ENCODE measurements at places on chromosomes 4 and X. TPM values are rescaled to one million over a fixed set of nuclear protein-coding genes. Genes with fewer than 3 reads are reported as not detected.

The VCX3A gene
- not detected for polyA plus RNA-seq

The TMSB15A gene
- not detected for polyA plus RNA-seq

The PDLIM3 gene
- polyA plus RNA-seq, result not detected

The RENBP gene
- 3.8 TPM for polyA plus RNA-seq

DNA sequence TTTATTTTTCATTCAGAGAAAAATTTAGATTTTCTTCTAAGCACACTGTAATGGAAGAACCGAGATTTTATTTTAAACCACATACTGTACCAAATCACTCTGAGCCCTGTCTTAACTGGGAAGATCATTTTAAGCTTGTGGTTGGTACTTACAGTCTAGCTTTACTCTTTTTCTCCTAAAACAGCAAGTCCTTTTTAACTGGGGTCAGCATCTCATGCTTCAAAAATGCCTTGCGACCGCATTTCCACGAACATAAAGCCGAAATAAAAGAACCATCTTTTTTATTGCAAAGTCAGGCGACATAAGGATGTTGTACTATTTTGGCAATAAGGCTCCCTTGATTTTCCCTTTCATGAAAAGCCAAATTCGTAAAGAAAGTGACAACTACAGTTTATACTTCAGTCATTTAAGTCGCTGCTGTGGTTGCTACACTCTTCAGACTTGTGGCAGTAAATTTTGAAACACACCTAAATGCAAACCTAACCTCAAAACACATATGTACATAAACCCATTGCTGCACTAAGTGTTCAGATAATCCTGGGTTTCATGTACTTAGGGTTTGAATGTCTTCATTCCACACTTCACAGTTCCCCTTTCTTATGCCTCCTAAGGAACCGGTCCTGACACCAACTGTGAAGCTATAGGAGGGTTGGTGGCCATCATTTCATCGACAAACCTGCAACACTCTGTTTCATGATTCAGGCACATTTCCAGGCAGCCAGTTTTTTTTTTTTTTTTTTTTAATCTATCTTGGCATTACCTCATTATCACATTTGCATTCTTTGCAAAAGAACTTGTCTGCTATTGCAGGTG is 3.0 kb downstream of the STOX2 start:
- DNase-seq, result no peak
- H3K27ac ChIP-seq, result no peak overlapping the region
- no peaks in the 10 kb centered on the region for H3K36me3 ChIP-seq
- no peak overlapping the region for H3K4me3 ChIP-seq
- peaks cover 63% of the 10 kb centered on the region for H3K27me3 ChIP-seq
- H3K4me1 ChIP-seq, result peaks cover 23% of the 10 kb centered on the region

GRCh38 chr4:48939785-48940184 is 33.2 kb upstream of the OCIAD2 start:
- no peaks in the 10 kb centered on the region for H3K36me3 ChIP-seq
- no peaks in the 10 kb centered on the region for H3K4me1 ChIP-seq
- no peak overlapping the region for H3K27ac ChIP-seq
- no peaks in the 10 kb centered on the region for H3K27me3 ChIP-seq
- no peak overlapping the region for H3K4me3 ChIP-seq

- no peaks in the 10 kb centered on the region for H3K27me3 ChIP-seq
- no peak overlapping the region for H3K4me3 ChIP-seq
- no peak for DNase-seq
- peaks cover 9% of the 10 kb centered on the region for H3K4me1 ChIP-seq
- no peaks in the 10 kb centered on the region for H3K36me3 ChIP-seq
- H3K27ac ChIP-seq, result no peak overlapping the region
These were observed 157.7 kb downstream of the AFAP1 start for GRCh38 chr4:7781993-7782392.

DNA sequence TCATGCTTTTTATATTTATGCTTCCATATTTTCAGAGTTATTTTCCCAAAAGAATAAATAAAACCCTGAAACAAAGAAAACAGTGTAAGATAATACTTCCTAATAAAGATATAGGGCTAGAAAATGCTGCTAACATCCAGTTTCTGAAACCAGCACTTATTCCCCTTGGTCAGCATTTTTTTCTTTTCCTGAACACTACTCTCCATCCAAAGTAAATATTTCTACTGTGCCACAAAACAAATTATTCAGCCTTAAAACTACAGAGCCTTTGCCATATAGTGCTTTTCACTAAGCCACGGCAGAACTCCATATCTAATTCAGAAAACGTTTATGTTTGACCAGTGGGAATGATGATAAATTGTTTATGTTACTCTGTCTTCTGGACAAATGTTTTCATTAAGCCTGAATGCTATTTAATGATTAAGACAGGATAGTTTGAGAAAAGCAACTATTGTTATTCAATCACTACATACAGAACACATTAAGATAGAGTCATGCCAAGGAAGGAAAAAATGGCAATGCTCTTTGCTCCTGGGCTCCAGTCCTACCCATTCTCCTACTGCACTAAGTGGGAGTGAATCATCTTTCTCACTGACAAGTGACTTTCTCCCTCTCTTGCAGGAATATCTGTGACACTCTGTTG is 723.9 kb downstream of the FAT4 start:
- H3K27me3 ChIP-seq, result no peaks in the 10 kb centered on the region
- H3K4me3 ChIP-seq, result no peak overlapping the region
- no peak for DNase-seq
- H3K36me3 ChIP-seq, result no peaks in the 10 kb centered on the region
- no peak overlapping the region for H3K27ac ChIP-seq

DNA sequence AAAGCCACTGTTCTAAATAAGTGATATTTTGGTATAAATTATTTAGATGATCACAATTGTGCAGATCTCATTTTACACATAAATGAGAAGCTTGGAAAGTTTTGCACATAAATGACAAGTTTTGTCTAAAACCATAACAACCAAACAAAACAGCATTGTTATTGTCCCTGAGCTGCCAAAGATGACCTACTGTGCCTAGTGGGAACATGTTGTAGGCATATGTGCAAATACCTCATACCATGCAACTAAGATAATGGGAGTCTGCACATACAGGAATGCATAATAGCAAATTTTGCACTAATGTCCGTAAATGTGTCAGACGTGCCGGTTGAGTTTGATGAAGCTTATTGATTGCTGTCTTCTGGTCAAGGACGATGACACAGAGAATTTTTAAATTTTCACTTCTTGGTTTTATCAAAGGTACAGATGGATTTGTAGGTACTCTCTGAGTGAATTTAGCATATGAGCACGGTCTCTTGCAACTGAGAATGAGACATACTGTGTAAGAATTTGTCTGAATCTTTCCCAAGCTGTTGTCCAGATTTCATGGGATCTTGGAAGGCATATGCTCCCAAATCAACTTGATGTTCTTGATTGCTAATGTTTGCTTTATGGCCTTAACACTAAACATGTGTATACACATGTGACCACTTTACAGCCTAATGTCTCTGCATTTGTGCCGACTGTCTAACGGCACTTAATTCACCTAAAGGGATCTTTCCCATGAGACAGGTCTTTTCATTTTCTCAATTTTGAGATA is 1133.5 kb downstream of the FAT4 start:
- no peaks in the 10 kb centered on the region for H3K4me1 ChIP-seq
- H3K36me3 ChIP-seq, result no peaks in the 10 kb centered on the region
- no peak overlapping the region for H3K4me3 ChIP-seq
- no peak for DNase-seq

- H3K27me3 ChIP-seq, result no peaks in the 10 kb centered on the region
- H3K36me3 ChIP-seq, result no peaks in the 10 kb centered on the region
- H3K27ac ChIP-seq, result peak overlapping the region; percentile 92
These were observed 69.4 kb upstream of the ACSL1 start for GRCh38 chr4:184895012-184895695.

Data from CD14-positive monocyte (primary cell).